ENCODE measurements at places on chromosomes 11 and 22. TPM values are rescaled to one million over a fixed set of nuclear protein-coding genes. Genes with fewer than 3 reads are reported as not detected.

Gene CRY2
- 14.0 TPM for total RNA-seq

Gene OTOG
- not detected for total RNA-seq

Gene CSRP3
- not detected for total RNA-seq

Gene TRIM51
- not detected for total RNA-seq

Gene TMEM25
- 20.5 TPM for total RNA-seq

Gene CFAP300
- total RNA-seq: not detected

Gene PGA3
- not detected for total RNA-seq

Gene EIF3M
- total RNA-seq: 359 TPM

Gene SPECC1L
- 32.7 TPM for total RNA-seq

Gene P2RX6
- not detected for total RNA-seq

Gene PGR
- not detected for total RNA-seq

Gene FGF4
- not detected for total RNA-seq

Gene RASL10A
- total RNA-seq: 0.20 TPM

Gene MMP11
- total RNA-seq: 0.23 TPM

Gene SHANK3
- total RNA-seq: 0.66 TPM

Gene LRRC56
- total RNA-seq: 1.7 TPM

Gene CALCA
- total RNA-seq: not detected

Gene PAX6
- 0.39 TPM for total RNA-seq

Gene KCNK4
- 0.46 TPM for total RNA-seq

Gene OR4S1
- total RNA-seq: not detected

Gene MOGAT2
- total RNA-seq: not detected

Gene KRTAP5-11
- total RNA-seq: not detected

Gene ACTN3
- 0.57 TPM for total RNA-seq

Gene RBMXL2
- not detected for total RNA-seq

Gene C11orf24
- 31.7 TPM for total RNA-seq

Gene SERPING1
- not detected for total RNA-seq

Gene SAA1
- total RNA-seq: not detected

Gene ABCG4
- 0.25 TPM for total RNA-seq

Gene CASP5
- total RNA-seq: not detected

Gene RASSF10
- not detected for total RNA-seq

Gene NRGN
- total RNA-seq: 12.2 TPM

Gene OR51M1
- total RNA-seq: not detected

Gene CDK2AP2
- 72.4 TPM for total RNA-seq

Gene TMEM191C
- total RNA-seq: 3.2 TPM

Gene INS
- not detected for total RNA-seq

Gene F2
- not detected for total RNA-seq

Gene OR4C13
- not detected for total RNA-seq

Gene DPAGT1
- total RNA-seq: 74.7 TPM

Gene CD3G
- 82.9 TPM for total RNA-seq

Gene MRGPRX2
- total RNA-seq: 0.86 TPM

Gene MEI1
- 36.9 TPM for total RNA-seq

Gene SCO2
- 4.8 TPM for total RNA-seq

Gene MRGPRE
- not detected for total RNA-seq

Gene B4GALNT4
- total RNA-seq: 6.6 TPM

Gene MAJIN
- total RNA-seq: 0.45 TPM

Gene PATE2
- not detected for total RNA-seq

Gene MS4A15
- total RNA-seq: not detected

Gene AASDHPPT
- 24.2 TPM for total RNA-seq

Gene PATE3
- total RNA-seq: not detected

Gene CELSR1
- 1.1 TPM for total RNA-seq

Measured in activated naive CD4-positive, alpha-beta T cell treated with anti-CD3 and anti-CD28 coated beads, Interleukin-2, amount 50 U/mL, for 72 hours (primary cell).